ENCODE measurements at places on chromosomes 1 and 21. TPM values are rescaled to one million over a fixed set of nuclear protein-coding genes. Genes with fewer than 3 reads are reported as not detected.

LCE1A gene
- total RNA-seq: not detected

MYOG gene
- not detected for total RNA-seq

HES3 gene
- total RNA-seq: not detected

PPM1J gene
- 1.0 TPM for total RNA-seq

SLC44A5 gene
- 0.74 TPM for total RNA-seq

CTSS gene
- total RNA-seq: 37.0 TPM

SLC45A1 gene
- 0.52 TPM for total RNA-seq

S100A12 gene
- total RNA-seq: not detected

S100A2 gene
- 0.74 TPM for total RNA-seq

GRCh38 chr1:67724928-67725560 is 40.0 kb downstream of the GADD45A start:
- peaks cover 14% of the 10 kb centered on the region for H3K4me1 ChIP-seq
- H3K36me3 ChIP-seq: no peaks in the 10 kb centered on the region
- DNase-seq: no peak

GRCh38 chr1:93694039-93694438 is 12.4 kb upstream of the BCAR3 start:
- H3K27ac ChIP-seq: no peak overlapping the region
- DNase-seq: no peak
- no peaks in the 10 kb centered on the region for H3K36me3 ChIP-seq
- H3K4me1 ChIP-seq: peaks cover 15% of the 10 kb centered on the region
- no peak overlapping the region for H3K4me3 ChIP-seq
- peaks cover 11% of the 10 kb centered on the region for H3K27me3 ChIP-seq

- no peaks in the 10 kb centered on the region for H3K36me3 ChIP-seq
- peaks cover 15% of the 10 kb centered on the region for H3K4me1 ChIP-seq
- peaks cover 24% of the 10 kb centered on the region for H3K27me3 ChIP-seq
- DNase-seq: no peak
- no peak overlapping the region for H3K27ac ChIP-seq
- H3K4me3 ChIP-seq: peak overlapping the region; percentile 67
Measured at GRCh38 chr1:19665496-19666465, 1.1 kb downstream of the HTR6 start.

- no peak overlapping the region for H3K27ac ChIP-seq
- H3K4me1 ChIP-seq: peaks cover 23% of the 10 kb centered on the region
- H3K4me3 ChIP-seq: no peak overlapping the region
- no peaks in the 10 kb centered on the region for H3K36me3 ChIP-seq
Measured at GRCh38 chr1:211518330-211519289, 26.6 kb upstream of the RD3 start.

GRCh38 chr1:192059407-192059806 is 98.9 kb upstream of the RGS18 start:
- no peak for DNase-seq
- no peaks in the 10 kb centered on the region for H3K27me3 ChIP-seq
- H3K4me1 ChIP-seq: no peaks in the 10 kb centered on the region
- H3K36me3 ChIP-seq: no peaks in the 10 kb centered on the region
- no peak overlapping the region for H3K4me3 ChIP-seq
- H3K27ac ChIP-seq: no peak overlapping the region

DNA sequence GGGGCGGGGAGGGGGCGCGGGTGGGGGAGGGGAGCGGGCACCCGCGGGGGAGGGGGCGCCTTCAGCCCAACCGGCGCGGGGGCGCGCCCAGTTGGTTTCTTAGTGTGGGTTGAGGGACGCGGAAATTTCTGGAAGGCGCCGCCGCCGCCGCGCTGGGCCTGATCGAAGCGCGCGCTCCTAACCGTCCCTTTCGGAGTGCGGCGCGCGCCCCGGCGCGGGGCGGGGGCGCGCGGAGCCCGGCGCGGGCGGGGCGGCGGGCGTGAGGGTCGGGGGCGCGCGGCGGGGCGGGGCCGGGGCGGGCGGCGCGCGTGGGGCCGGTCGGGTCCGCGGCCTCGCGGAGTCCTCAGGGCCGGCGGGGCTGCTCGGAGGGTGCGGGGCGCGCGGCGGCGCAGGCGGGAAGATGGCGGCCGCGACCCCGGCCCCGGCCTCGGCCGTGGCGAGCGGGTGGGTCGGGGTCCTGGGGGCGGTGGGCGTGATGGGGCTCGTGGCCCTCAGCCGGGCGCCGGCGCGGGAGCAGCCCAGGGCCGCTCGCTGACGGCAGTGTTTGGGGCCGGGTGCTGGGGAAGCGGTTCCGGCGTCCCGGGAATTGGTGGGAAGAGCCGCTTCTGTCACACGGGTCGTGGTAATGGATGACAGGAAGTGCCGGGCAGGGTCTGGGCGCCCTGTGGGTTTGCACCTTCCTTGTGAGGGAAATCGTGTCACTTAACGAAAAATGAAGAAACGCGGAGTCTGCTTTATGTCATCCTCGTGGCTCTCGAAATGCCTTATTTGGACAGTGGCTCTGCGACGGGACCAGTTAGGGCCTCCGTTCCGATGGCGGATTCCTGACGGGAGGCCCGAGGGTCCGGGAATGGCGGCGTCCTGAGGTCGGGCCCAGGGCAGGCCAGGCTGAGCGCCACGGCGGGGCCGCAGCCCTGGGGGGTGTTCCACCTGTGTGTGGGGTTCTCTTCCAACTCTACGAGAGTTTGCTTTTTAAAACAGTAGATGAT is 764 bp downstream of the PKNOX1 start:
- peak; percentile 70 for DNase-seq
- H3K27me3 ChIP-seq: no peaks in the 10 kb centered on the region
- peaks cover 38% of the 10 kb centered on the region for H3K4me1 ChIP-seq
- peak overlapping the region; percentile 94 for H3K27ac ChIP-seq

DNA sequence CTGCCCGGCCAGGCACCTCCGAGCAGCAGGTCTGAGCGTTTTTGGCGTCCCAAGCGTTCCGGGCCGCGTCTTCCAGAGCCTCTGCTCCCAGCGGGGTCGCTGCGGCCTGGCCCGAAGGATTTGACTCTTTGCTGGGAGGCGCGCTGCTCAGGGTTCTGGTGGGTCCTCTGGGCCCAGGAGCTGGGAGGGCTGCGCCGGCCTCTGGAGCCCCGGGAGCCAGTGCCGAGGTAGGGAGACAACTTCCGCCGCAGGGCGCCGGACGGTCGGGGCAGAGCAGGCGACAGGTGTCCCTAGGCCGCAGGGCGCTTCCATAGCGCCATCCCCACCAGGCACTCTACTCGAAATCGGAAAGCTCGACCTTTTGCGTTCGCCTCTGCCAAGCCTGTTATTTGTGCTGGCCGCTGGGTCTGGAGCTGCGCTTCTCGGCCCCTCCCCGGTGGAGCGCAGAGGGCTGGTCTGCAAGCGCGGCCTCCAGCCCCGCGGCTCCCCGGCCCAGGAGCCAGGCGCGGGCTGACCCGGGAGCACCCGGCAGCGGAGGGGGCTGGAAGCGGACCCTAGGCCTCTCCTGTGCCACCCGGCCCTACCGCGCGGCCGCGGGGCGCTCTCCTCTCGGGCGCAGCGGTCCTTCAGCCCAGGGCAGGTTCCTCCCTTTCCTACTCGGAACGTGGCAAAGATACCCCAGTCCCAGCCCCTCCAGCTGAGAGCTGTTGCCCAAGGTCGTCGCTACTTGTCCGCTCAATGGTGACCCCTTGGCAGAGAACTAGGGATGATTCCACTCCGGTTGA is 2.2 kb downstream of the SIM2 start:
- no peak overlapping the region for H3K27ac ChIP-seq
- no peaks in the 10 kb centered on the region for H3K36me3 ChIP-seq
- no peak for DNase-seq
- peaks cover 74% of the 10 kb centered on the region for H3K27me3 ChIP-seq
- peak overlapping the region; percentile 69 for H3K4me3 ChIP-seq

- H3K27me3 ChIP-seq: peaks cover 2% of the 10 kb centered on the region
- H3K4me3 ChIP-seq: no peak overlapping the region
- H3K4me1 ChIP-seq: no peaks in the 10 kb centered on the region
- H3K27ac ChIP-seq: no peak overlapping the region
- H3K36me3 ChIP-seq: no peaks in the 10 kb centered on the region
- no peak for DNase-seq
Measured at GRCh38 chr1:88035578-88035977, 648.5 kb upstream of the PKN2 start.

- no peaks in the 10 kb centered on the region for H3K4me1 ChIP-seq
- DNase-seq: peak; percentile 40
- peaks cover 6% of the 10 kb centered on the region for H3K27me3 ChIP-seq
- no peak overlapping the region for H3K4me3 ChIP-seq
- H3K27ac ChIP-seq: no peak overlapping the region
- no peaks in the 10 kb centered on the region for H3K36me3 ChIP-seq
Measured at GRCh38 chr1:183609313-183609712, 19.1 kb upstream of the NCF2 start.

GRCh38 chr1:219537223-219537631 is 75.7 kb downstream of the ZC3H11B start:
- no peaks in the 10 kb centered on the region for H3K36me3 ChIP-seq
- no peak for DNase-seq
- H3K27ac ChIP-seq: no peak overlapping the region
- H3K4me1 ChIP-seq: no peaks in the 10 kb centered on the region

- H3K36me3 ChIP-seq: no peaks in the 10 kb centered on the region
- no peaks in the 10 kb centered on the region for H3K27me3 ChIP-seq
- no peak overlapping the region for H3K4me3 ChIP-seq
- H3K4me1 ChIP-seq: no peaks in the 10 kb centered on the region
- DNase-seq: no peak
- no peak overlapping the region for H3K27ac ChIP-seq
Measured at GRCh38 chr1:33366762-33367484, 46.0 kb upstream of the A3GALT2 start.

GRCh38 chr1:87983841-87984240 is 655.2 kb downstream of the LMO4 start:
- no peaks in the 10 kb centered on the region for H3K27me3 ChIP-seq
- H3K4me3 ChIP-seq: no peak overlapping the region
- no peaks in the 10 kb centered on the region for H3K36me3 ChIP-seq

- H3K36me3 ChIP-seq: peaks cover 10% of the 10 kb centered on the region
- H3K4me3 ChIP-seq: no peak overlapping the region
- DNase-seq: no peak
Measured at GRCh38 chr1:117967881-117968280, 38.3 kb downstream of the WDR3 start.

DNA sequence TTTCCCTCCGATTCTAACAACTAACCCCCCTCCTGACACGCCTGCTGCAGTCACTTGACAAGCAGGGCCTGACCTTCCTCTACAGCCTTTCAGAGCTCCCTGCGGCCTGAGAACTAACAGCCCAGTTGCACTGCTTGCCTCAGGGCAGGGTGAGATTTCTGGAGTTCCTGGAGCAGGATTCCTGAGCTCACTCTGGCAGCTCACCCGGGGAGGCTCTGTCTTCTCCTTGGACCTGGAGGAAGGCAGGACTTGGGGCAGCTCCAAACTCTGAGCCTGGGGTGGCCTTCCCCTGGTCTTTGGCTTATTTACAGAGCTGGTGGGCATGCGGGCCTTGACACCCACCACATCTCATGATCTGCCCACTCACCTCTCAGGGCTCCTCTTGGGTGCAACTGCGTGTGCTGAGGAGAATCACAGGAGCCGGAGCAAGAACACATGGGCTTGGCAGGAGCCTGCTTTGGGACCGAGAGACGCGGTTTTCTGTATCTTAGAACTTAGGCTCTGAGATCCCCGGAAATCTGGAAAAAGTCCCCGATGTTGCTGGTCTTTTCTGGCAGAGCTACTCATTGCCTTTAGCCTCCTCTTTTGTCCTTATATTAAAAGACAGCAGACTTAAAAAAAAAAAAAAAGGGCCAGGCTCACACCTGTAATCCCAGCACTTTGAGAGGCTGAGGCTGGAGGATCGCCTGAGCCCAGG is 13.1 kb upstream of the SLC25A34 start:
- no peaks in the 10 kb centered on the region for H3K4me1 ChIP-seq
- H3K27me3 ChIP-seq: no peaks in the 10 kb centered on the region
- H3K27ac ChIP-seq: no peak overlapping the region
- H3K4me3 ChIP-seq: no peak overlapping the region
- peaks cover 9% of the 10 kb centered on the region for H3K36me3 ChIP-seq
- no peak for DNase-seq

DNA sequence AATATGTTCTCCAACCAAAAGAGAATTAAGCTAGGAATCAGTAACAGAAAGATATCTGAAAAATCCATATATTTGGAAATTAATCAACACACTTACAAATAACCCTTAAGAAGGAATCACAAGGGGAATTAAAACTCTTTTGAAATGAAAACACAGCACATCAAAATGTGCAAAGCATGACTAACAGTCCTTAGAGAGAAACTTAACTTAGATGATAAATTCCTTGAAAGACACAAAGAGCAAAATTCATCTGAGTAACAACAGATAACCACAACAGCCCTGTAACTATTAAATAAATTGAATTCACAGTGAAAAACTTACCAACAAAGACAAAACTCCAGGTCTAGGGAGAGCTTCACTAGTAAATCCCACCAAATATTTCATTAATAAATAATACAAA is 283.8 kb downstream of the SDCCAG8 start:
- H3K4me1 ChIP-seq: no peaks in the 10 kb centered on the region
- H3K36me3 ChIP-seq: peaks cover 27% of the 10 kb centered on the region
- DNase-seq: no peak
- no peaks in the 10 kb centered on the region for H3K27me3 ChIP-seq

Data from activated naive CD4-positive, alpha-beta T cell treated with anti-CD3 and anti-CD28 coated beads for 36 hours (primary cell).